ENCODE measurements at places on chromosomes 11 and 22.

DNA sequence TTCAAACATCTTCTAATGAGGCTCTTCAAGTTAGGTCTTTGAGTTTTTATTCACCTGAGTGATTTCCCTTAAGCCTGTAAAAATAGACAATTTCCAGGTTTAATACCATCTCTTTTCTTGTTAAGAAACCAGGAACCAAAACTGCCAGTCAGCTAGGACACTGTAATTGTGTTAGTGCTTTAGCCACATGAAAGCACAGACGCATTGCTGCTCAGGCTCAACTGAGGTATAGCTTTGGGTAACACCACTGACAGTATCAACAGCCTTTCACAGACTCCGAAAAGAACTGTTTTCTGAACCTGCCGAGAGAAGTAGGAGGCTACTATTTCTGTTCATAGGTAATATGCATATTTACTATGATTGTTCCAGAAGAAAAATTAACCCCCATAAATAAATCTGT is 768.7 kb downstream of the ETS1 start:
- no peak for DNase-seq

- no peak for DNase-seq
These were observed 16.9 kb upstream of the C22orf42 start for GRCh38 chr22:32175683-32176644.

GRCh38 chr11:96257972-96258934 is 84.7 kb downstream of the MAML2 start:
- no peak for DNase-seq

DNA sequence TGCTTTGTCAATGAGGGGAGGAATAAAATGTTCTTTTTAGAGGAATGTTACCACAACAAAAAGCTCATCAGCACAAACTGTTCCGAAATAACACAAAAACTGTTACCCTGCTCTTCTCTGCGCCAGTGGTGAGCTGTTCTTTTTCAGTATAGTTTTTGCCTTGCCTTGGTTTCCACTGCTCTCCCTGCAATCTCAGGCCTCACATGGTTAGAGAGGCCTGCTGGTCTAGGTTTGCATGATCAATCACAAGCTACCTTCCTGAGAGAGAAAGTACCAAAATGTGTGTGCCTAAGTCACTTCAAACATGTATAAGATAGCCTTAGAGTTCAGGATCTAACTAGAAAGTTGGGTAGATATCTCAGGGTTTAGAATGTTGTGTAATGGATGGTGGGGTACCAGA is 114.6 kb downstream of the STIM1 start:
- no peak for DNase-seq

GRCh38 chr11:27898166-27898565 is 197.9 kb upstream of the BDNF start:
- DNase-seq = no peak

DNA sequence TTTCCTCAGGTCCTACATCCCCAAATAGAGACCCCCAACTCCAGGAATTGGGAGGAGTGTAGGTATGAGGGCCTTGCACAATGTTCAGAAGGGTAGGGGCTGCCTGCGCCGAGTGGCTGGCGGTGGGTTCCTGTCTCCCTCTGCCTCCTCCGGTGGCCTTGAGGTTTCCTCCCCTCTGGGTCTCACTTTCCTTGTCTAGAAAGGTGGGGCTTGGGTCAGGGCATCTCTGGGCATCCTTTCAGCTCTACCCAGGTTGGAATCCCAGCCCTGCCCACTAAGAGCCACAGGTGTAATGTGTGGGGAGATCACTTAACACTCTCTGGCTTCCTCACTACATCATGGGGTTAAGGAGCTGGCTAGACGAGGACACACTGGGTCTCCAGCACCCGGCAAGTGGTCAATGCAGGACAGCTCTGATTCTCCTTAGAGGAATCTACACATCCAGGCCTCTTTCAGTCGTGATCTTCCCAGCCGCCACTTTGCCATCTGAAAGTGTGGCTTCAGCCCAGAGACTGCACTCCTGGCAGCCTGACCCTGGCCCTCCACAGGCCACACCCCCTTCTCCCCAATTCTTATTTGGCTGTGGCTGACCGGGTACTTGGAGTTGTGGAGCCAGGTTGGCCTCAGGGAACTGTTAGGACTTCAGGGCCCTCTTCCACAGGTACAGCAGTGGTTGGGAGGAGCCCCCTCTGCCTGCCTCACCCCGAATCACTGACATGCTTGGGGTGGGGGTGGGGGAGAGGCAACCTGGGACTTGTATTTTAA is 22.1 kb downstream of the PRDM11 start:
- DNase-seq = no peak

GRCh38 chr11:69049490-69049867 is 747 bp downstream of the TPCN2 start:
- no peak for DNase-seq

GRCh38 chr11:63505857-63506528 is at the start of gene LGALS12:
TSS of gene LGALS12 (plus strand) at chr11:63506084. CDS start at chr11:63506459, 375 bp downstream.
- DNase-seq = no peak

DNA sequence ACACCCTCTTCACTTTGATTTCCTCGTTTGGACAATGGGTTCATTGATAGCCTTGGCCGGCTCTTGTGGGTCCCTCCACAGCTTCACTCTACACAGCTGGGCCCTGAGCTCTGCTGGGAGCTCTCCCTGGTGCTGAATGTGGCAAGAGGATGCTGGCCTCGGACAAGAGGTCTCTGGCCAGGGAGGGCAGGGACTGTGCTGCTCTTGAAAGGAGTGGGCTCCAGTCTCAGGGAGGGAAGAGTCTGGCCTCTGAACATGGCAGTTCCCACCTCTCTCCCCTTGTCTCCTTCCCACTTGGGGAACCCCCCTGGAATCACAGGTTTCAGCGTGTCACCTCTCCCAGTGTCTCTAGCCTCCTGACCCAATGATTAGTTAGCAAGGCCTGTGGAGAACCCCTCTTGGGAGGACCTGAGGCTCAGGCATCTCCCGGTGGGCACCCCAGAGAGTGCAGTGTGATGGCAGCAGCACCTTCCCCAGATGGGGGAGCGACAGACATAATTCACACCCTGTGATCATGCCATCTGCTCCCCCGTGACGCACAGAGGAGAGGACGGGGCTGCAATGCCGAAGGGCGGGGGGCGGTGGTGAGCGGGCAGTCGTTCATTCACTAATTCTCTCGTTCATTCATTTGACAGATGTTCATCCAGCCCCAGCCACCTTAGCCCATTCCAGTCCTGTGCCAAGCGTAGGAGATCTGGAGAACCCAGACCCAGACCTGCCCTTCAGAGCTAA is 2.8 kb upstream of the CABP7 start:
- no peak for DNase-seq

DNA sequence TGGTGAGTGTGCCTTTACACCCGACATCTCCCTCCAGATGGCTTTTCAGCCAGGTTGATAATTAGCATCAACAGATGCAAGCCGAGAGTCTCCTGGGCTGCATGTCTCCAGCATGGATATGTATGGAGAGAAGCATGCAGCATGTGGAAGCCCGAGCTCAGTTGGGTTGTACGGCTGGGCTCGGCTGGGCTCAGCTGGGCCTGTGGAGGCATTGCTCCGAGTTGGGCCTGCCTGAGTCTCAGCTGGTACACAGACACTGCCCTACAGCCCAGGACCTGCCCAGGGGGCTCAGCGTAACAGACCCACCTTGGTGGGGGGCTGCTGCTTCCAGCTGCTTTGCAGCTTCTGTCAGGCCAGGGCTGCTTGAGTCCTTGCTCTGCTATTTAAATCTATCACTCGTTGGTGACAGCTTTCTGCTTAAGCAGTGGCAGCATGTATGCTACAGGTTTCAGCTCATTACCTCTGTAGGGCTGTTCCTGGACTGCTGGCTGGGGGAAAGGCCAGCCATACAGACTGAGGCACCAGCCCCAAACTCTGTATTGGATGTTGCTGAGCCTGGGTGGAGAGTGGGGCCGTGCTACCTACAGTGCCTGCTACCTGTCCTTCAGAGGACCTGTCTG is 115.5 kb downstream of the TEAD1 start:
- DNase-seq = no peak

DNA sequence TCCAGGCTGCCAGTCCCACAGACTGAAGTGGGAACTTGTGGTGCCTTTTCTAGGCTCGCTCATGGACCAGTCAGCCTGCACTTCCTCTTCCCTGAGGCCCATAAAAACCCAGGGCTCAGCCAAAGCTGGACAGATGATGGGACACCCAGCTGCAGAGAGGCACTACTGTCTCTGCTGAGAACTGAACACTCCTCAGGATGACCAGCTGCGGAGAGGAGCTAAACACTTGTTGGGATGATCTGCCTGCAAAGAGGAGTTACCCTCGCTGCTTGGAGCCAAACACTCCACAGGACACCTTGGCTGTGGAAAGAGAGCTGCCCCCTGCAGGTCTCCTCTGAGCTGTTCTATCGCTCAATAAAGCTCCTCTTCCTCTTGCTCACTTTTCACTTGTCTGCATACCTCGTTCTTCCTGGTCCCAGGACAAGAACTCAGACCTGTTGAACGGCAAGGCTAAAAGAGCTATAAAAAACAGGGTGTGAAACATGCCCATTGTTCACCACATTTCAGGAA is 465.5 kb downstream of the GUCY1A2 start:
- DNase-seq = no peak

- DNase-seq = no peak
These were observed 540 bp downstream of the ADM start for GRCh38 chr11:10305262-10305963.

- DNase-seq = no peak
These were observed 133.6 kb downstream of the SHANK2 start for GRCh38 chr11:71118671-71119250.

GRCh38 chr11:110158317-110159200 is 65.4 kb downstream of the ZC3H12C start:
- no peak for DNase-seq

DNA sequence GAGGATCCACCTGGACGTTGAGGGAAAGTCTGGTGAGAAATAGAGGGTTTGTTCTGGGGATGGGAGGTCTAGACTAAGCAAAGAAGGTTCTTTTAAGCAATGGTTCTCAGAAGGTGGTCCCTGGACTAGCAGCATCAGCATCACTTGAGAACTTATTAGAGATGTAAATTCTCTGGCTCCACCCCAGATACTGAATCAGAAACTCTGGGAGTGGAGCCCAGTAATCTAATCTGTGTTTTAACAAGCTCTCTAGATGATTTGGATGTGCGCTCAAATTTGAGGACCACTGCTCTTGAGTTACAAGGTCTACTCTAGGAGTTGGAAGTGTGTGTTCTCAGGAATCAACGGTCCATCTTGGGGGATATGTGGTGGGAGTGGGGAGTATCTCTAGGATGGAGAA is 3.3 kb upstream of the ABCG4 start:
- DNase-seq = no peak

DNA sequence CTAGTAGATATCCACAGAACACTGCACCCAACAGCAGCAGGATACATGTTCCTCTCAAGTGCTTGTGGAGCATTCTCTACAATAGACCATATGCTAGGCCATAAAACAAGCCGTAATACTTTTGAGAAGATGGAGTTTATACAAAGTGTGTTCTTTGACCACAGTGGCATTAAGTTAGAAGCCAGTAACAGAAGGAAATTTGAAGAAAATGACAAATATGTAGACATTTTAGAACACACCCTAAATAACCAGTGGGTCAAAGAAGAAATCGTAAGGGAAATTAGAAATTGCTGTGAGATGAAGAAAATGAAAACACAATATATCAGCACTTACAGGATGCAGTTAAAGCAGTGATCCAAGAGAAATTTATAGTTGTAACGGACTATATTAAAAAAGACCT is 163.4 kb downstream of the TBC1D22A start:
- no peak for DNase-seq

DNA sequence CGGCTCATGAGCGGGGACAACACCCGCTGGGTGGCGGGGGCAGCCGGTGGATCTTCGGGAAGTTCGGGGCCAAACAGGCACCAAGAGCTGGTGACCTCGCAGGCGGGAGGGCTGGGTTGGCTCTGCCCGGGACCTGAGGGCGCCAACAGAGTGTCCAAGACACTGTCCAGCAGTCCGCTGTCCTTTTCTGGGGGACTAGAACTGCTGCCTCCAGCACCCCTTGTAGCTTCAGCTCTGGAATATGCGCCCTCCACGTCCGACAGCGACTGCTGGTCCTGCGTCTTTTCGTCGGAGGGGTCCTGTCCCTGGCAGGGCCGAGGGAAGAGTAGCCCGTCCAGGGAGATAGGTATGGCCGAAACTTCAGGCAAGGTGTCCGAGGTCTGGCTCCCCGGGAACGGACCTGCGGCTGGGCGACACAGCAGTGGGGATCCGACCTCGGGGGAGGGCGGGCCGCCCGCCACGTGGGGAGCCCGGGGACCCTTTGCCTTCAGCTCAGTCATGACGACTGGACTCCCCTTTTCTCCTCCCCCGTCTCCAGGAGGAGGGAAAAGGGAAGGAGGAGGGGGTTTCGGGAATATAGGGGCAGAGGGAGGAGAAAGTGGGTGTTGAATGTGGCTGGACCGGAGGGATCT is 926 bp downstream of the PGR start:
- DNase-seq = no peak

- no peak for DNase-seq
These were observed 6.3 kb downstream of the PRDM10 start for GRCh38 chr11:129996113-129996870.

DNA sequence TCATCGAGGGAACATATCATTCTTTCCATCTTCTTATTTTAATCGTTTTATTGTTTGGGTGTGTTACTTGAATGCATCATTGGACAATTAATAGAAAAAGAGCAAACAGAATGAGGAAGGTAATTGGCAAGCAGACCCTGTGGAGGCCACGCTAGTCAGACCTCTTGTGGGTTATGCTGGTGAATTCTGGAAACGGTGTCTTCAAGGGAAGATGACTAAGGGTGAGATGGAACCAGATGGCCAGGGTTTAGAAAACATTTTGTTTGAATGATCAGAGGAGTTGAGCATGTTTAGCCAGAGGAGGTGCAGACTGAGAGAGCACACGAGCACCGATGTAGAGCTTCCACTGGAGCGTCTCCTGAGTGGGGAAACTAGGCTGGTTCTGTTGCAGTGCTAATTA is 8.5 kb downstream of the ST14 start:
- no peak for DNase-seq

DNA sequence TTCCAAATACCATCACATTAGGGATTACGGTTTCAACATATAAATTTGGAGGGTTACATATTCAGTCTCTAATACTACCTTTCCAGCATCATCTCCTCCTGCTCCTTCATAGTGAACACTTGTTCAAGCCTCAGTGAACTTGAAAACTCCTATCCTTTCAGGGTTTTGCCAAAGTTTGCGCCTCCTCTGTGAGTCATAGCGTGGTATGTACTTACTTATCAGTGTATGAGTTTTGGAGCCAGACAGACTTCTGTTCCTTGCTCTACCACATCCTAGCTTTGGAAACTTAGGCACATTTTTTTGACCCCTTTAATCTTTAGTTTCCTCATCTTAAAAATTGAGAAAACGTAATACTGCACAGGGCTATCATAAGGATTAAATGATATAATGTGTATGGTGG is 160.1 kb upstream of the ZC3H12C start:
- DNase-seq = no peak

DNA sequence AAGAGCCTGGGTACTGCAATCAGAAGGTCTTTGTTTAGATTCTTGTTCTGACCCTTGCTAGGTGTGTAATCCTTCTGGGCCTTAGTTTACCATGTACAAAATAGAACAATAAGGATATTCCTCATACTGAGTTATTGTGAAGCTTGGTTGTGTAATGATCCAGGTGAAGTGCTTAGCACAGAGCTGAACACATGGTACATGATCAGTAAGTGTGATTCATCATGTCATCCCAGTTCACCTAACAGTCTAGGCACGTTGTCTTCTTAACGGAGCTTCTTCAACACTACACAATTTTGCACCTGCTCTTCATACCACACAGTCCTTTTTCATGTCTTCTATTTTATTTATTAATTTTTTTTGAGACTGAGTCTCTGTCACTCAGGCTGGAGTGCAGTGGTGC is 234.3 kb upstream of the TENM4 start:
- no peak for DNase-seq

- no peak for DNase-seq
These were observed 306.2 kb downstream of the MN1 start for GRCh38 chr22:27495325-27495724.

GRCh38 chr22:48683640-48684039 is 1144.0 kb downstream of the BRD1 start:
- DNase-seq = no peak

Data from stimulated activated CD8-positive, alpha-beta memory T cell treated with anti-CD3 and anti-CD28 coated beads, Interleukin-4, amount 100 ng/mL, for 24 hours (primary cell).